ENCODE measurements at places on chromosomes 7 and 10.

DNA sequence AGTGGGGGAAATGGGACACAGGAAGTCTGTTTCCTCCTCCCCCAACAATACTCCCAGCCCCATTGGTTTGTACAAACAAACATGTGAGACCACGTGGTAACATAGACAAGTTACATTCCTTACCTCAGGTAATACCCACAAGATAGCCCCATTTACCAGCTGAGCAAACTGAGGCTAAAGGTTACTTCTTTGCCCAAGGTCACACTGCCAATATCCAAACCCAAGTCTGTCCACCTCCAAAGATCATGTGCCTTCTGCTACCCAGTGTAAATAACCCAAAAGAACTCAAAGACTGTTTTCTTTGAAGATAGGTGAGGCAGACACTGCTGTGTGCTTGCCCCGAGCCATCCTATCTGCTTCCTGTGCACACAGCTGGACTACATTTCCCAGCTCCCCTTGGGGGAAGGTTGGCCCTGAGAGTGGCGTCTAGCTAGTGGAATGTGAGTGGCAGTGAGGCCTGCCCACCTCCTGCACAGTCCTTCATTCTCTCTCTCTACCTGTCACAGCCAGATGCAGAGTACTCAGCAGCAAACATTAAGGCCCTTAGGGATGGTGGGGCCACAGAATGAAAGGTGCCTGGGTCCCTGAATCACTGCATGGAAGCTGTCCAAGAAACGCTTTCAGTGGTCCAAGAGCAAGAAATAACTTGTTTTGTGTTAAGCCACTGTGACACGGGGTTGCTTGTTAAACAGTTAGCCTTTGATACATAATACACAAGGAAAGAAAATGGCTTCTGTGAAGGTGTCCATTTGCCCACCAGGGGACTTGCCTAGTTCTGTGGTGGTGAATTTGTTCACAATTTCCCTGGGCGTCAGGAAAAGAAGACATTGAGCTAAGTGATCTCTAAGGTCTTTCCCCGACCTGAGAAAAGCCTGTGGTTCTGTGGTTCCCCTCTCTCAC, 257.7 kb upstream of the NFE2L3 start:
- DNase-seq = no peak

DNA sequence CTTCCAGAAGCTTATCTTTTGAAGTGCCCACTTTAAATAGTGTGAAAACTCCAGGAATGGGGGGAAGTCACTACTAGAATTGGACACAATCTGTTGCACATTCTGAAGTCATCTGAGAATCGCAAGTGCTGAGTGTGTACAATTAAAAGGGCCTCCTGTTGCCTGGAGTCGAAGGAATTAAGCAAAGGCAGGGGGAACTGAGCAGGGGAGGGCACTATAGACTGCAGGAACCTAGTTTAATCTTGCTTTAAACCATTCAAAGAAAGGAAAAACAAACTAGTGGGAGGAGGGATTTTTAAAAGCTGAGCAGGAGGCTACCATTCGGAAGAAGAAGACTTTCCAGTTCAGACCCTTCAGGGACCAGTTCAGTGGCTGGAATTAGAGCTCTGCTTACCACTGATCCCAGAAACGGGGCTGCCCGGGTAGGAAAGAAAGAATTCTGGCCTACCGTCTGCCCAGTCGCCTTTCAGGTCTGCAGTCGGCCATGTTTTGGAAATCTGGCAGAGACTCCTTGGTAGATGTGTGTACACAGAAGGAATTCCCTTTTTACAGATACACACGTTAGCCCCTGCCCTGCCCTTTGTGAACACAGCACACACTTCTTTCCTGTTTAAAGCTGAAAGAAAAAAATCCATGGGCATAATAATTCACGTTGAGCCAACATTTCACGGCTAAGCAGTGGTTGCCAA, 610.6 kb upstream of the FOXK1 start:
- DNase-seq = no peak

GRCh38 chr10:96693431-96693830, 26.9 kb downstream of the PIK3AP1 start:
- DNase-seq = no peak

DNA sequence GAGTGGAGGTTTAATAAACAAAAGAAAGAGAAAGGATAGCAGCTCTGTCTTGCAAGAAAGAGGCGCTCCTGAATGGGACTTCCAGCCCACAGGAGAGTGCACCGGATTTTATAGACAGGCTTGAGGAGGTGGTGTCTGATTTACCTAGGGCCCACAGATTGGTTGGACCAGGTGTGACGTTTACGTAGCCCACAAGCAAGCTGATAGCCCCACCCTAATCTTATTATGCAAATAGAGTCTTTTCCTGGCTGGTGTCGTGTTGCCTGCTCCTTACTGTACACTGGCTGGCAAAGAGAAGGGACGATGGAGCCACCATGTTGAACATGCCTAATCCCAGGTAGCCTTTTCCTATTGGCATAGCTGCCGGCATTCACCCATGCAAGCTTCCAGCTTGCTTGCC, 319.7 kb upstream of the POM121L12 start:
- no peak for DNase-seq

DNA sequence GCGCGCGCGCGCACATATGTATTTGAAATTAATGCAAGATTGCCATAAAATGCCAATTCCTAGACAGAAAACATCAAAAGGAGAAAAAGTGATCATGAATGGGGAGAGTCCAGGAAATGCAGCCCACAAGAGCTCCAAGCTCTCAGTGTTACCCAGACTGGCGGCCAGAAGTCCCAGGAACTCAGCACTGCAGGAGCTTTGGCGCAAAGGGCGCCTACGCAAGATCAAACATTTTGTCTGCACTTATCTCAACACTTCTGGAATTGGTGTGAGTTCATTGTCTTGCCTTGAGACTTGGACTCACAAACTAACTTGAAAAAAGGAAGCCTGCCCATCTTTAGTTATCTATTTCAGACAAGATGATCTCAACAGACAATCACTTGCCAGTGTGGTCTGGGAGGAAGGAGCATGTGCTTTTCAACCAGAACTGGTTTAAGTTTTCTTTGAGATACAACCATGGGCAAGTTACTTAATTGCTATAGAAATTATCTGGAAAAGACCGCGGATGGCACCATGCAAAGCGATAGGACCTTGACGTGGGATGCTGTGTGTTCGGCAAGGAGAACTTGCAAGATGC, 77.2 kb downstream of the KIAA1549 start:
- no peak for DNase-seq

GRCh38 chr7:123649964-123650363, 5.7 kb upstream of the LMOD2 start:
- no peak for DNase-seq

Data from inflammatory macrophage treated with lipopolysaccharide for 1 hour (primary cell).